ENCODE measurements at places on chromosomes 4 and X. TPM values are rescaled to one million over a fixed set of nuclear protein-coding genes. Genes with fewer than 3 reads are reported as not detected.

RAI2 gene
- total RNA-seq, result 5.7 TPM

GRCh38 chr4:175635546-175635945 is 176.5 kb downstream of the GPM6A start:
- no peak overlapping the region for H3K4me3 ChIP-seq
- no peaks in the 10 kb centered on the region for H3K27me3 ChIP-seq
- H3K27ac ChIP-seq, result no peak overlapping the region
- DNase-seq, result no peak
- H3K36me3 ChIP-seq, result no peaks in the 10 kb centered on the region

DNA sequence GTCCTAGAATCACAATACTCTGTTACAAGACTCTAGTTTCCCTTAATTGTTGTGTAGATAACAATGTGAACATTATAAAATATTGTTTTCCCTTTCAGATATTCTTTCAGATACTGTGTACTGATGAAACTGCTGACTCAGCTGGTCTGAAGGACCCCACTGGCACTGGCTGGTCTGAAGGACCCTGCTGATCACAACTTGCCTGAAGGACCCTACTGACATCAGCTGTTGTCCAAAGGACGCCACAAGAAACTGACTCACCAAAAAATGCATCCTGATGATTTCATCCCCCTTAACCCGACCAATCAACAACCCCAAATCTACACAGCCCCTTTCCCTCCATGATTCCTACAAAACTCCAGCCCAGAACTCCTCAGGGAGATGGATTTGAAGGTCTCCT is 258.8 kb upstream of the GNPDA2 start:
- H3K27me3 ChIP-seq, result no peaks in the 10 kb centered on the region
- no peak overlapping the region for H3K27ac ChIP-seq
- no peaks in the 10 kb centered on the region for H3K4me1 ChIP-seq
- H3K4me3 ChIP-seq, result no peak overlapping the region
- no peak for DNase-seq

DNA sequence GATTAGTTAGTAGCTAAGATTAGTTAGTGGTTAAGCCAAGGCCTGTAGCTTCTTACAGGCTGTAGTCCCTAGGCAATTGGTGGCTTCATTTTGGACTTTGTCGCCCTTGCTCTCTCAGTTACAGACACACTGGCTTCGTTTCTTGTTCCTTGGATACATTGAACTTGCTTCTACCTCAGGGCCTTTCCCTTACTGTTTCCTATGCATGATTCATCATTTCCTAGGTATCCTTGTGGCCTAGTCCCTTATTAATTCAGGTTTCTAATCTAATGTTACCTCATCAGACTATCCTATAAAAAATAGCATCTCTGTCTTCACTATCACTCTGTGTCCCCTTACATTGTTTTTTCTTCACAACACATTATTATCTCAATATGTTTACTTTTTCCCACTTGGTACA is 45.5 kb upstream of the LCORL start:
- no peak for DNase-seq
- no peaks in the 10 kb centered on the region for H3K36me3 ChIP-seq
- peaks cover 33% of the 10 kb centered on the region for H3K27me3 ChIP-seq
- no peaks in the 10 kb centered on the region for H3K4me1 ChIP-seq
- no peak overlapping the region for H3K4me3 ChIP-seq

Measured in type B pancreatic cell (in vitro differentiated cells).